Amniotic stem cell (primary cell): ENCODE measurements at places on chromosomes 13 and 19.

GRCh38 chr13:110942248-110942981 is 27.5 kb upstream of the ANKRD10 start:
- DNase-seq, result no peak

- no peak for DNase-seq
Measured at GRCh38 chr19:40341601-40342482, 6.4 kb downstream of the C19orf47 start.

GRCh38 chr19:14093117-14093823 is 2.7 kb upstream of the SAMD1 start:
- DNase-seq, result no peak

GRCh38 chr19:29574510-29574909 is 31.6 kb upstream of the POP4 start:
- no peak for DNase-seq

DNA sequence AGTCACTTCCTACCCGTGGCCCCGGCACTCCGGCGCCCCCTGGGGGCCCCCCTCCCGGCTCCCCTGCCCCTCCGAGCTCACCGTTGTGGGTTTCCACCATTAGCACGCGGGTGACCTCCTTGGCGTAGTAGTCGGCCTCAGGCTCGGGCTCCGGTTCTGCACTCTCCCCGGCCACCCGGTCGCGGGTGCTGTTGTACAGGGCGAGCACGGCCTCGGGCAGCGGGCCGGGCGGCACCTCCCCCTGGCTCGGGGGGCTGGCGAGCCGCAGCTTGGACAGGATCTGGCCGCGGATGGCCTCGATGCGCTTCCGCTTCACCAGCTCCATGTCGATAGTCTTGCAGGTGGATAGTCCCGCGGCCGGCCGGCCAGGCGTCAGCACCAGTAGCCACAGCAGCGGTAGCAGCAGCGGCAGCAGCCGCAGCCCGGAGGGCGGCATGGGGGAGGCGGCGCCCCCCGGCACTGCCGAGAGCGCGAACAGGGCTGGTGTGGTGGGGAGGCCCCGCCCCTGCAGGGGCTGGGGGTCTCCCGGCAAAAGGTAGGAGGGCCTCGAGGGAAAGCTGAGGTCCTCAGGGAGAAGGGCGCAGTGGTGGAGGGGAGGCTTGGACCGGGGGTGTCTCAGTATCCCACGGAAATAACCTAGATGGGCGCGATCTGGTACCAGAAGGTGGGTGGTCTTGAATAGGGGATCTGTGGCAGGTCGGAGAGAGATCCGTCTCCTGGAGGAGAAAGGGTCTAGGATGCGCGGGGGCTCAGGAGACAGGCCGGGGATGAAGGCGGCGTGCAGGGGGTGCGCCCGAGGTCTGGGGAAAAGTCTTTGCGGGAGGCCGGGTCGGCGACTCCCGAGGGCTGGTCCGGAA is 885 bp downstream of the TGFB1 start:
- DNase-seq, result no peak

GRCh38 chr13:61187471-61187870 is 228.2 kb downstream of the PCDH20 start:
- DNase-seq, result no peak

- peak; percentile 27 for DNase-seq
Measured at GRCh38 chr13:26074706-26075105, 22.9 kb upstream of the SHISA2 start.

- DNase-seq, result peak; percentile 65
Measured at GRCh38 chr19:55283548-55284377, at the start of gene BRSK1. Gene BRSK1, plus strand, starts transcription at chr19:55283997. Its CDS starts 446 bp downstream, at chr19:55284443.

DNA sequence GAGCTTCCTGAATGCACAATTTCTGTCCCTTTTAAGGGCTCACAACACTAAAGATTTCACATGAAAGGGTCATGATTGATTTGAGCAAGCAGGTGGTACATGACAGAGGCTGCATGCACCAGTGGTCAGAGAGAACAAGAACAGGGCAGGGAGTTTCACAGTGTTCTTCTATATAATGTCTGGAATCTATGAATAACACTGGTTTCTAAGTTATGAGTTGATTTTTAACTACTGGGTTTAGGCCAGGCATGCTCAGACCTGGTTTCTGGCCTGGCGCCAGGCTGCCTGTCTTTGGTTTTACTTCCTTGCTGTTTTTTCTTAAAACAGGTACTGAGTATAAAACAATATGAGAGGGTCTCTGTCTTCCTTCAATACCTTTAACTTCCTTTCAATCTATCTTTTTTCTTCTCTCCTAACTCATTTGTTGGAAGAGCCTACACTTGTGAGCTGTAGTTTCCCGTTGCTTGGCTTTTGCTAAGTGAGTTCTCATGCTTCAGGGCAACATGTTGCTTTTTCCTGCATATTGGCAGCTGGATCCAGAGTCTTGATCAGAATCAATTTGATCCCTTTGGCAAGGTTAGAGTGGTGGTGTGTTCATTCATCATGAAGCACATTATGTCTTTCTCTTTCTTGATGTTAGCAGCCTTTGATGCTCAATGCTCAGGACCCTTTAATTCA is 38.5 kb upstream of the FGF14 start:
- DNase-seq, result no peak

- DNase-seq, result no peak
Measured at GRCh38 chr13:40639221-40639681, 27.2 kb downstream of the FOXO1 start.

DNA sequence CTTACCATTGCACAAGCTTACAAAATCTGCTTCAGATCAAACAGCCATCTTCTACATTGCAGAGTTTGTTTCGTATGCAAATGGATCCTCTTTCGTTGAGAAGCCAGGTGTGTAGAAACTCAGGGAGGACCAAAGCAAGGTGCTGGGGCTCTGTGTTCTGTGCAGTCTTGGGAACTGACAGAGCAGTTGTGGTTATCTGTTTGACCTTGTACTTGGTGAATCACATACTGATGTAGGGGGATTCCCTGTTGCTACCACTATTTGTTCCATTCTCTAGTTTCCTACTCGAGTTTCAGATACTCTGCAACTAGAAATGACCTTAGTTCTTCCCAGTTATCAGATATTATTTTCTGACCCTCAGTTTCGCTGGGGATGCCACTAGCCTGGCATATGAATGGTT is 95.2 kb upstream of the CLDN10 start:
- DNase-seq, result no peak

GRCh38 chr13:51978796-51979556 is 32.3 kb downstream of the ATP7B start:
- DNase-seq, result no peak

DNA sequence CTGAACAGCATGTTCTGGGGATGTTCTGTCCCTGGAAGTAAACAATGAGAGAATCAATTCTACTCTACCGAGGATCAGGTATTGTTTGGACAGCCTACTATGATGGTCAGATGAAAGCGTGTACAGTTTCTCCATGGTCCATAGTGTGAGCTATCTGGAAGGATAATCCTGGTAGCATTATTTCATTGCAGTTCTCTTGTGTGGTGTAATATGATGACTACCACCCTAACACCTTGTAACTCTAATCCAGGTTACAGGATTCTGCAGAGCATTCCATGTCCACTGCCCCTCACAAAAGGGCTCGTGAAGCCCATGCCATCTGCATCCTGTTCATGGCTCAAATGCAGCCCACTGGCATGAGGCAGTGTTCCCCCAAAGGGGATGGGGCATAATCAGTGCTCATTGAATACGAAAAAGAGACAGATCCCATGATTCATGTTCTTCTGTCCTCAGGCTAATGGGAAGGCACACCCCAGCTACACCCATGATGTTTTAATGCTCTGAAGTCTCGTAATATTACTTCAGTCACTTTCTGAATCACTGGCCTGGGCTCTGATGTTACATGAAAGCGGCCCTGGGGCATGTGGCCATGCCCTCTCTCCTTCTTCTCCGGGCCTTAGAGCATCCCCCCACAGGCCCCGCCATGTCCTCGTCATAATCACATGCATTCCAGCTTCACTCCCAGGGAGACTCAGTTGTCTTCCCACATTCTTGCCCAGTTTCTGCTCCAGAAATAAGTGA is 68.4 kb downstream of the HSPH1 start:
- no peak for DNase-seq

GRCh38 chr19:46840498-46840942 is 10.1 kb downstream of the AP2S1 start:
- peak; percentile 39 for DNase-seq

DNA sequence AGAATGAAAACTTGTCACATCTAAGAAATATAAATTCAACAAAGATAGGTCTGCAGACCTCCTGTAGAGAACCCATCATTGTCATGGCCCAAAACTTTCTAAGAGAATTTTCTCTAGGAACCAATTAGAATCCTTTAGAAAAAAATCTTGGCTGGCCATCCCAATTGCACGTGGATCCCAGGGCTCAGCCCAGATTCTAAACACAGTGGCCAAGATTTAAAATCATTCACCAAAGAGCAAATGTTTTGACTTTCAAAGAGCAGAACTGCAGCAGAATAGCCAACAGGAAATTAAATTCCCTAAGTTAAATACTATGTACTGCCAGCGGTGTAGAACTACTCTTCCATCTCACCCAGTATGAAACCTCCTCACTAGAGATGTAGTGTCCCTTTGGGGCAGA is 21.3 kb downstream of the IPO5 start:
- DNase-seq, result no peak

- no peak for DNase-seq
Measured at GRCh38 chr13:45434556-45435371, 16.6 kb upstream of the SLC25A30 start.

DNA sequence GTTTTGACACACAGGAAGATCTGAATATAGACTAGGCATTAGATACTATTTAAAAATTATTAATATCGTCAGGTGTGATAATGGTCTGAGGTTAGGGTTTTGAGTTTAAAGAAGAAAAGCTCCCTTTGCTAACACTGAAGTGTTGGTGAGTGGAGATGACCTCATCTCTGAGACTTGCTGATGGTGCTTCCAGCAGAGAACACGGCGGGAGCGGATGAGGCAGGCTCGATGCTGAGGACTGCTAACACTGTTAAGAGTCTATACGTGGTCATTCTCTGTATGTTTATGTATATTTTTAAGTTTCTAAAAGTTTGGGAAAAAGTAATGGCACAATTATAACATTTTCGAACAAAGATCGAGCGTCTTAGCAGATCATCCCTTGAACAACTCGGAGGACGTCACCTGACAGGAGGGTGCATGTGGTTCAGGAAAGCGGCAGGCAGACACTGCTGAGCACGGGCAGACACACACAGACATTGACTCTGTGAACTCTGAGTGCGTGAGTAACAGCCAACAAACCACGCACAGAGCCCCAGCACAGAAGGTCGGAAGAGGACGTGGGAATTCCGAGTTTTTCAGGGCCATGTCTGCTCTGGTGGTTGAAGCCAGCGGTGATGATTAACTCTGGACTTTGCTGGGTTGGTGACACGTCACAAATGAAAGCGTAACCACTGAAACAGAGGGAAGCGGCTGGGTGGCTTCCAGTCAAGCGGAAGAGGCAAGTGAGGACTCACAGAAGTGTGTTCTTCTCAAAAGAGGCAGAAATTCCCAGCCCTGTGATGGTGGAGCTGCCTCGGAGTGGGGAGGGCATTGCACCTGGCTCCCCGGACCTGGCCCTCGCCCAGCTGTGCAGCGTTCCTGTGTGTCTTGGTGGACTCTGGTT is 91.9 kb upstream of the TEX29 start:
- DNase-seq, result no peak

GRCh38 chr13:51873837-51874236 is 12.1 kb downstream of the CCDC70 start:
- DNase-seq, result no peak

GRCh38 chr19:1239796-1240737 is 1.5 kb upstream of the ATP5F1D start:
- DNase-seq, result peak; percentile 56

- DNase-seq, result no peak
Measured at GRCh38 chr19:4434391-4434790, 23.2 kb downstream of the UBXN6 start.

GRCh38 chr13:113969973-113970611 is 3.8 kb downstream of the C13orf46 start:
- DNase-seq, result no peak

DNA sequence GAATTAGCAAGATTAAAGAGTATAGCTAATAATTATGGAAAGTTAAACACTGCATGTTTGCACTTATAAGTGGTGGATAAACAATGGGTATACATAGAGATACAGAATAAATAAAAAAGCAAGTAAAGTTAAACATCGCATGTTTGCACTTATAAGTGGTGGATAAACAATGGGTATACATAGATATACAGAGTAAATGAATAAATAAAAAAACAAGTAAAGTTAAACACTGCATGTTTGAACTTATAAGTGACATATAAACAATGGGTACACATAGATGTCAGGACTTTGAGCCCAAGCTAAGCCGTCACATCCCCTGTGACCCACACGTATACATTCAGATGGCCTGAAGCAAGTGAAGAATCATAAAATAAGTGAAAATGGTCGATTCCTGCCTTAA is 1533.3 kb upstream of the SPRY2 start:
- no peak for DNase-seq

DNA sequence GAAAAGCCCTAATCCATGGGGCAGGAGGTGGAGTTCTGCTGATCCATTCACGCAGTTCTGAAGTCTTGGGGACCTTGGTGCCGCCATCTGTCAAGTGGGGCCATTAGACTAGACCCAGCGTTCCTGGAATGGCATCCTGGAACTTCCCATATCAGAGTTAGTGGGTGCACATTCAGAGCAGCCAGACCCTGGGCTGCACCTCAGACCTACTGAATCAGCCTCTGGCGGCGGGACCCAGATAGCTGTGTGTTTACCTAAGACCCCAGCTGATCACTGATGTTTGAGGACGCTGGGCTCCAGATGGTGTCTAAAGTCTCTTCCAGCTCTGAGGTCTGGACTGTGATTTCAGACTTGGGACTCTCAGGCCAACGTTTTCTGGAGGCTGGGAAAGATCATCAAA is 12.8 kb downstream of the POP4 start:
- DNase-seq, result no peak

- no peak for DNase-seq
Measured at GRCh38 chr19:14871619-14872230, 14.2 kb downstream of the OR7A17 start.

DNA sequence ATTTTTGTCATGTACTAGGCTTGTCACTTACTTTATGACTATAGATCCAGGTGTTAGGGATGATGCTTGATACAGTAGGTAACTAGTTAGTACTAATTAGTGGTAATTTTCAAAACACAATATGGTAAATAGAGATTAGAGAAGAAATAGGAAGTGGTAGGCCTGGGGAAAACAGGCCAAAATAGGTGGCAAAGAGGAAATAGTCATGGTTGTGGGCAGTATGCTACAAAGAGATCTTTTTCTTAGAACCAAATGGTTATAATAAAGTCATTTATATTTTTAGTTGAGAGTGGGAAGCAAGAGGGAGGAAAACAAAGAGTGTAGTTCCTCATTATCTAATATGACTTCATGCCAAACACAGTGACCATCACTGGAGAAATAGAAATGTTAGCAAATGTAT is 9.1 kb upstream of the VWA8 start:
- DNase-seq, result no peak

- DNase-seq, result no peak
Measured at GRCh38 chr19:10625003-10625761, at the start of gene SLC44A2. Gene SLC44A2, plus strand, starts transcription at chr19:10625553. Its CDS starts 81 bp downstream, at chr19:10625634.

- no peak for DNase-seq
Measured at GRCh38 chr13:82010780-82011179, 1669.9 kb upstream of the SPRY2 start.

GRCh38 chr19:2536461-2536860 is 60.5 kb downstream of the GADD45B start:
- no peak for DNase-seq
